Frontal cortex (tissue), 4 donors: ENCODE measurements at places on chromosomes 5 and 9.

DNA sequence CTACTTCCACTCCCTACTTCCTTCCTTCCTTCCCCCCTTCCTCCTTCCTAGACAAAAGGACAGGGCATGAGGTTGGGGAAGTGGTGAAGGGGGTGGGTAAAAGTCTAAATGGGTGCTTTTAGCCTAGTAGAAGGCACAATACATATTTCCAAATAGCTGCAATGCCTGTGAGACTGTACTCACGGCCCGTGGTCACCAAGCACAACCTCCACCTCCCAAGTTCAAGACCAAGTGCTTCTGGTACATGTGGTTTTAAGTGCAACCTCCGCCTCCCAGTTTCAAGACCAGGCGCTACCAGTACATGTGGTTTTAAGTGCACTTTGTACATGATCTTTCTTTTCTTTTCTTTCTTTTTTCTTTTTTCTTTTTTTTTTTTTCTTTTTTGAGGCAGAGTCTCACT, 14.5 kb upstream of the NTNG2 start:
- DNase-seq = no peak

GRCh38 chr5:75010838-75011237, 41.5 kb downstream of the GCNT4 start:
- DNase-seq = no peak

GRCh38 chr9:32571969-32572899, 725 bp downstream of the NDUFB6 start:
- peak; percentile 51 for DNase-seq

GRCh38 chr5:111887706-111888105, 130.7 kb upstream of the NREP start:
- no peak for DNase-seq

DNA sequence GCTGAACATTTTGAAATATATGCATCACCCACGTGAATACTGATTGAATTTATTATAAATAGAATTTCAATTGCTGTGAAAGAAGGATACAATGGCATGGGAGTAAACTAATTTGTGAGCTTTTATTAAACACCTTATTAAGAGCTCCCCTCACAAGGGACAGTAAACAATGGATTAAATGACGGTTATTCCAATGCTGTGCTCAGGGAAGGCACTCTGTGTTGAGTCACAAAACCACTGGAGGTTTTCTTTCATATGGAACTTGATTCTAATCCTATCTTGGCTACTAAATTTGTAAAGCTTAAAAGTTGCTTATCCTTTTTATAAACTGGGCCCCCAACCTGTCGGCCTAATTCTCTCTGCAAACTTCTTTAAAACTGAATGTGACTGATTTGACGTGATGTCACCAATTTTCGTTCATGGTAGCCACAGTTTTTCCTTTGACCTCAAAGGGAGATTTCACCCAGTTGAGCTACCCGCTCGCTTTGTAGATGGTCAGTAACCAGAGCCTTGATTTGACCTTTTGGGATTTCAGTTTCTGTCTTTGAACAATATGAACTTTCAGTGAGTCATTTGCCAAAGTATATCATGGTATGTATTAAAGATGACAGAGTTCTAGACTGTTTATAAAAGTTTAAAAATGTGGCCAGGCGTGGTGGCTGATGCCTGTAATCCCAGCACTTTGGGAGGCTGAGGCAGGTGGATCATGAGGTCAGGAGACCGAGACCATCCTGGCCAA, 61.3 kb upstream of the PIK3R1 start:
- DNase-seq = no peak

GRCh38 chr9:81759680-81760215, 70.4 kb upstream of the TLE1 start:
- DNase-seq = peak; percentile 11
